Cerebellar nuclear complex (tissue), 1 donor: ENCODE measurements at places on chromosomes 1 and 21.

DNA sequence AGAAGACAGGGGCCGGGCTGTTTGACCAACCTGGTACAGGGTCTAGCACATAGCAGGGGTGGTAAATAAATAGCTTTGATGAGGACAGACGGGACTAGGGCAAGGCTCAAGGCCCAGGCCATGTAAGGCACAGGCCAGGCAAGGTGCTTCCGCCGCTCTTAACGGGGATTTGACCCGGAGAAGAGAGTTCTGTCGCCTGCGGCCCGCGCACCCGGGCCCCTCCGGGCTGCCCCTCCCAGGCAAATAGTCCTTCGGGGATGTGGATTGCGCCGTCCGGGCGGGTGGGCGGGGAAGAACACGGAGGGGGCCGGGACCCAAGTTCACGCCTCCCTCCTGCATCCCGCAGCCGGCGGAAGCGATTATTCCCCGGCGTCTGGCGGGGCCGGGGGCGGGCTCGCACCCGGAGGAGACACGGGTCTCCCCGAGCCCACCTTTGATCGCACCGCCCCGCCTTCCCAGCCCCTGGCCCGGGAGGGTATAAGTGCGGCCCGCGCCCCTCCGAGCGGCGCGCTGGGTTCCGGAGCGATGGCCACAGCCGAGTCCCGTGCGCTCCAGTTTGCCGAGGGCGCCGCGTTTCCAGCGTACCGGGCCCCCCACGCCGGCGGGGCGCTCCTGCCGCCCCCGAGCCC, at the start of gene MIXL1:
Gene MIXL1, plus strand, starts transcription at position 508 of the 629 bp plus-strand sequence. Its CDS starts 18 bp downstream, at position 526.
- DNase-seq = no peak

- DNase-seq = no peak
Observed at GRCh38 chr1:168972225-168972624, 134.3 kb upstream of the ATP1B1 start.

DNA sequence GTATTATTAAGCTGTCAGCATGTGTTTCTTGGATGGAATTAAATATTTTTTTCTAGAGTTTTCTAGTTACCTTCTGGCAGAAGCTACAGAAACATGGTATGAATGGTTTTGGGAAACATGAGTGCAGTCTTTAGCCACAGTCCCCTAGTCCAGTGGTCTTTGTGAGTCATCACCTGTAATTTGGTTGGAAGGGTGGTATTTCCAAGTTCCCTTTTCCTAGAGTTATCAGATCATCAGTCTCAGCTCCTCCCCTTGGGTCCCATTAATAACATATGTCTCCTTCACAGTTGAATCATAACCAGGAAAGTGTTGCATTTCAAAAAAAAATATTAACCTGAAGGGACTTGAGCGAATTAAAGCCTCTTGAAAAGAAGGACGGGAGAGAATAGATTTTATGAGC, 27.0 kb downstream of the ELAVL4 start:
- no peak for DNase-seq

DNA sequence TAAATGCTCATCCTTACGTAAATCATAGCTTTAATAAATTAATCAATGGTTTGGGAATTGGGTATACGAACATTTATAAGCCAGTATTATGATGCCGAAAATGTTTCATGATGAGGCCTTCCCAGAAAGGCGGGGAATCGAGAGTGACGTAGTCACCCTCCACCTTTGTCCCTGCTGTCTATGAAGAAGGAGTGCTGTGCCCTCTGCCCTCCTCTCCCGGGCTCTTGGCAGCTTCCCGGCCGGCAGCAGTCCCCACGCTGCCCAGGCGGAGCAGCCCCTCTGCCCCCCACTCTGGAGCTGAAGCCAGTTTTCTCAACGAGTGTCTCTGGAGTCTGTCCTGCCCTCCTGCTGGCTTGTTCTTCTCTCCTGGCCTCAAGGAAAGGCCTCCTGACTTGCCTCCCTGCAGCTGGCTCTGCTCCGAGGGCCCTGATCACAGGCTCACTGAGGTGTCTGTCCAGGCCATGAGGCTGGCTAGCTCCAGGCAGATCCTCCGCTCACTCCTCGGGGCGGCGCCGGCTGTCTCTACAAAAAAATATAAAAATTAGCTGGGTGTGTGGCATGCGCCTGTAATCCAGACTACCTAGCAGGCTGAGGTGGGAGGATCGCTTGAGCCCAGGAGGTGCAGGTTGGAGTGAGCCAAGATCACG, 150.7 kb upstream of the COL6A1 start:
- DNase-seq = no peak

DNA sequence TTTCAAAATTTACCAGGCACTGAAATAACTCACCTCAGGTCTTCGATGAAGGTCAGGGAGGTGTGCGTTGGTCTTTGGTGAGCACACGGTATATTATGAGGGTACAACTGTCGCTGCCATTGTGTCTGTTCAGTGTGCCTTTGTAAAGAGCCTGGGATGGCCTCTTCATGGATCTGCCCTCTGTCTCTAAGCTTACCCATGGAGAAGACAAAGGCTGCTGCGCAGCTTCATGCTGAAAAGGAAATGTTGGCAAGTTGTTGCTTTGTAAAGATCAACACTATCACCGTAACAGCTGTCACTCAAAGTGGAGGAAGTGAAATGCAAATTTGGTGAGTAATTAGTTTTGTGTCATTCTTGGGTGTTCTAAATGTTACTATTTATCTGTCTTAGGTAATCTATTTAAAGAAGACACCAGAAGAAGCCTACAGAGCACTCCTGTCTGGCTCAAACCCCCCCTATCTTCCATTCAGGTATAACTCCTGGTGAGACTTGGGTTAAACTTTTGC, 71.6 kb downstream of the CDC14A start:
- no peak for DNase-seq

DNA sequence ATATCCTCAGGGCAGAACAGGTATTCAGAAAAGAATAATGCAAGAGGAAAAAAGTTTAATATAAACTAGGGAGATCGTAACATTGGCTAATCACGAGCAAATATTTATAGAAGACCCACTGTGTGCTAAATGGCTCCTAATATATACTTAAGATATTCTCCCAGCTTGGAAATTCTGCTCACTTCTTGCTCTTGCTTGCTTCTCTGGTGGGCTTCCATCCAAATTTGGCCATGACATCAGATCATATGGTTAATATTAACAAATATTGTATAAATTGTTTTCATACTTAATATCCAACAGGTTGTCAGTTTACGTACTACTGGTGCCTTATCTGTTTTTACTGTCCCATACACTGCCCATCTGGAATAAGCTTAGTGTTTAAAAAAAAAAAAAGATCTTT, 1.1 kb downstream of the COX20 start:
- DNase-seq = no peak

DNA sequence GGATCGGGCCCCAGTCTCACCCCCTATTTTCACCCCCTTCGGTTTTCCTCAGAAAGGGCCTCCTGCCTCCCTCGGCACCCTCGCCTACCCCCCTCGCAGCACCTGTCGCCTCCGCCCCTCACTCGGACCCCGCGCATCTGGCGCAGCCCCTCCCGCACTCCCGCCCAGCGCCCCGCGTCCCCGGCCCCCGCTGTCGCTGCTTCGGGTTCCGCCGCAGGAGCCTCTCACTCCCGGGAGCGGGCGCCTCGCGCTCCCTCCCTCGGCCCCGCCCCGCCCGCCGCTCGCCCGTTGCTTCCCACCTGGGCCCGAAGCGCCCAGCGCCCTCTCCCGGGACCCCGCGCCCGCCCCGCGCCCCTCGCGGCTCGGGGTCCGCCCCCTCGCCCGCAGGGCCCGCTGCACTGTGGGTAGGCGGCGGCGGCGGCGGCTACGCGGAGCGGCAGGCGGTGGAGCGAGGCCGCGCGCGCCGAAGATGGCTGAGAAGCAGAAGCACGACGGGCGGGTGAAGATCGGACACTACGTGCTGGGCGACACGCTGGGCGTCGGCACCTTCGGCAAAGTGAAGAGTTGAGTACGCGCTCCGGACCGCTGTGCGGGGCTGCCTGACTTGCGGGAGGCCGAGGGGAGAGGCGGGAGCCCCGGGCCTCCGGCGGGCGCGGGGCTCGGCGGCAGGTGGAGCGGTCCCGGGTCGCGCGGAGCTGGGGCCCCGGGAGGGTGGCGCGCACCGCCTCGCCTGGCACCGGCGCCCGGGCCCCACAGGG, at the start of gene PRKAA2:
Gene PRKAA2, plus strand, starts transcription at position 396 of the 758 bp plus-strand sequence. Its CDS starts 74 bp downstream, at position 470.
- no peak for DNase-seq

GRCh38 chr1:56033321-56034037, 545.9 kb downstream of the PLPP3 start:
- peak; percentile 38 for DNase-seq

DNA sequence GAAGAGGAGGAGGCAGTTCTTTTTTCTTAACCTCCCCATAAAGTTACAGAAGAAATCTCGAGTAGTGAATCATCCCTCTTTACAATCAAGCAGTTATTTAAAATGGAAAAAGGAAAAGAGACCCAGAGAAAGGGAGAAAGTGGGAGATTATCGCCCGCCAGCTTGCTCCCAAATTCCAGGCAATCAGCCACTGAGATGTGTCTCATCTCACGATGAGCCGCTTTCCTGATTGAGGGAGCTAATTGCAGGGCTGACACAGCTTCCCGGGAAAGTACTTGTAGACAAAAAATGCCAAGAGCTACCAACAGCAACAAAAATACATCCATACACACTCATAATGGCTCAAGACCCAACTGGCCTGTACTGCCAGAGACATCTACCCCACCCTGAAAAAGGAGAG, 191.6 kb upstream of the ZC3H12A start:
- no peak for DNase-seq
